ENCODE measurements at places on chromosomes 2 and 18.
A peak's percentile ranks its signal among the peaks of the same experiment; 100 is the strongest.

DNA sequence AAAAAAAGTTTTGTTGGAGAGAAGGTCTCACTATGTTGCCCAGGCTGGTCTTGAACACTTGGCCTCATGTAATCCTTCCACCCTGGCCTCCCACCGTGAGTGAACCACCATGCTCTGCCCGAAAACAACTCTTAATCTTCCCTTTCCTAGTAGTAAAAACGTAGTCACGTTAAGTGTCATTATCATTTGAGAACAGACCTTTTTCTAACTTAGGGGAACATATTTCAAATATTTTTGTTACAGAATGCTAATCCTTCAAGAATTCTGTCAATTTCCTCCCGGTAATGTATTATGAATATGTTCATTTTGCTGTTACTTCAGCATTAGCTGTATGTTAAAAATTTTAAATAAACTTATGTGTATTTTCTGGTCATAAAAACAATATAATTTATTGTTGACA lies 49.7 kb downstream of the MTA3 start:
- no peak for DNase-seq

- no peak for DNase-seq
These were observed 28.0 kb downstream of the CNGA3 start for GRCh38 chr2:98374286-98374685.

GRCh38 chr2:84882775-84883550 lies 2.1 kb upstream of the TRABD2A start:
- DNase-seq, result no peak

DNA sequence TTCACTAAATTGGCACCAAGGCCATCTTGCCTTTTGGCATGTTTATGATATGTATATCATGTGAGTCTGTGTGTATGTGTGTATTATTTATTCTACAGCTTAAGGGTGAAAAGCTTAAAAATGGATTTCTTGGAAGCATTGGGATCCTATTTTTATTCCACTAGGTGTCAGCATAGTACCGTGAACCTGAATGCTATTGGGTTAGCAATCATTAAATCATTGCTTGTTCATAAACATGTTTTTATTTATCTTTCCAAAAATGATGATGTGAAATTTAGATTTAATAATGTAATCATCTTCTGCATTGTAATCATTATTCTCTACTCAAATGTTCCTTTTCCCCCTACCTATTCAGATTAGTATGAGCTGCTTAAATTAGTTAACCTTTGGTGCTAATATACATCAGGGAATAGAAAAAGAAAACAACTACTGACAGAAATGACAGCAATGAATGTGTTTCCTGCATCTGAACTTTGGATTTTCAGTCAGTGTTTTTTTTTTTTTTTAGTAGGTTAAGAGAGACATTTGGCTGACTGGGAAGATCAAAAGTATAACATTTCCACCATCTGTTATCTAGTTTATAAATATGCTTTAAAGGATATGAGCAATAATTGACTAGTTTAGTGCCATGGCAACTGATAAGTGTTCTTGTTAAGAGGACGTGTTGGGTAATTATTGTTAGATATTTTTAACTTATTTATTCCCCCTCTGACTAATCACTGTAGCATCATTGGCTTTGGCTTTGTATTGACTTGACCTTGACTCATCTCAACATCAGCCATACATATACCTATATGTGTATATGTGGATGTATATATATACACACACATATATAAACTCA lies 14.1 kb upstream of the ZSWIM2 start:
- DNase-seq, result peak; percentile 16

- peak; percentile 25 for DNase-seq
These were observed 231.5 kb downstream of the PTH2R start for GRCh38 chr2:208638059-208638458.

DNA sequence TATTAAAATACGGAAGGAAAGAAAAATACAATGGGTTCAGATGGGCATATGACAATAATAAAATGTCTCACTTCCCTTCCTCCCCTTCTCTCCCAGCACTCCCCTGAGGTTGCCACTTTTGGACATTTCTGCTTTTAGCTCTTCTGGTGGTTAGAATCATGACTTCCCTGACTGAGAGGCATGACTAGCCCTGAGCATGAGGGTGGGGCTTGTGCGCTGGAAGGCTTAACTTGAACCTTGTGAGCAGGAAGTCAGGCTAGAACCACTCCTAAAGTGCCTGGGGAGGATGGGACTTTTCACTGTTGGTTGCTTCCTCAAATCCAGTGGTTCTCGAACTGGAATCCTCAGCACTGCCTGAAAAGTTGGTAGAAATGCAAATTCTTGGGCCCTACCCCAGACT lies 19.7 kb upstream of the ARHGAP25 start:
- no peak for DNase-seq

- DNase-seq, result no peak
These were observed 173.0 kb downstream of the HDAC4 start for GRCh38 chr2:239227661-239228371.

DNA sequence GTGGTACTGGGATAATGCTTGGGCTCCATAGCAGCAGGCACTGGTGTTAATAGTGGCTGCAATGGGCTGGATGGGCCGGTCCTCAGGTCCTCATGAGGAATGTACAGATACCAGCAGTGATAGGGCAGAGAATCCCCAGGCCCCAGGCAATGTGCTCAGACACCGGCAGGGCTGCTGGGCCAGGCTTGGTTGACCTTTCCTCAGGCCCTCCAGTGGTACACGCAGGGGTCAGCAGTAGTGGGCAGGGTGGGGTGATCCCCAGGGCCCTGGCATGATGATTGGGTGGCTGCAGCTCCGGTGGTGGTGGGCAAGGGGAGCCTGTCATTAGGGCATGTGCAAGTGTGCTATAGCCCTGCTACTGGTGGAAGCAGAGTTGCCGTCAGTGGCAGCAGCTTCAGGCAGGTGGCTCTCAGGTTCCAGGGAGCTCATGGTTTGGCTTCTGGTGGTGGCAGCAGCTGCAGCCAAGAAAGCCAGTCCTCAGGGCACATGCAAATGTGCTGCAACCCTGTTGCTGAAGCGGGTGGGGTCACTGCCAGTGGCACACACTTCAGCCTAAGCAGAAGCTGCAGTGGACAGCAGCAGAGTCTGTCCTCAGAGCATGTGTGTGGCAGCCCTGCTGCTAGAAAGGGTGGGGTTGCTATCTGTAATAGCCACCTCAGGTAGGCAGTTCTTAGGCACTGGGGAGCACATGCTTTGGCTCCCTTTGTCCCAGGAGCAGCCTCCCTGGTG lies 56.8 kb downstream of the CCNT2 start:
- DNase-seq, result no peak

- no peak for DNase-seq
These were observed 62.1 kb downstream of the C18orf63 start for GRCh38 chr18:74377776-74378175.

GRCh38 chr2:159960414-159960813 lies 102.0 kb downstream of the PLA2R1 start:
- DNase-seq, result no peak

DNA sequence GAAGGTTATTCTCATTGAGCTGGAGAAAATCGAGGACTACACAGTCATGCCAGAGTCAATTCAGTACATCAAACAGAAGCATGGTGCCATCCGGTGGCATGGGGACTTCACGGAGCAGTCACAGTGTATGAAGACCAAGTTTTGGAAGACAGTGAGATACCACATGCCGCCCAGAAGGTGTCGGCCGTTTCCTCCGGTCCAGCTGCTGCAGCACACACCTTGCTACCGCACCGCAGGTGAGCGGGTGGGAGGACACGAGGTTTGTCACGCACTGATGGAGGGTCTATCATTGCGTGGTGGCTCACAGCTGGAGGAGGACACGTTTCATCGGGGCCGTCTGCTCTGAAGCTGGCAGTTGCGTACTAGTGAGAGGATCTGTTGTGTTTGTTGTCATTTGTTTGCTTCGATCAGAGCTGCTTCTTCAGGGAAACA lies 48.2 kb downstream of the IL1RL2 start:
- DNase-seq, result no peak

GRCh38 chr2:234308813-234309195 lies 188.1 kb downstream of the ARL4C start:
- no peak for DNase-seq

DNA sequence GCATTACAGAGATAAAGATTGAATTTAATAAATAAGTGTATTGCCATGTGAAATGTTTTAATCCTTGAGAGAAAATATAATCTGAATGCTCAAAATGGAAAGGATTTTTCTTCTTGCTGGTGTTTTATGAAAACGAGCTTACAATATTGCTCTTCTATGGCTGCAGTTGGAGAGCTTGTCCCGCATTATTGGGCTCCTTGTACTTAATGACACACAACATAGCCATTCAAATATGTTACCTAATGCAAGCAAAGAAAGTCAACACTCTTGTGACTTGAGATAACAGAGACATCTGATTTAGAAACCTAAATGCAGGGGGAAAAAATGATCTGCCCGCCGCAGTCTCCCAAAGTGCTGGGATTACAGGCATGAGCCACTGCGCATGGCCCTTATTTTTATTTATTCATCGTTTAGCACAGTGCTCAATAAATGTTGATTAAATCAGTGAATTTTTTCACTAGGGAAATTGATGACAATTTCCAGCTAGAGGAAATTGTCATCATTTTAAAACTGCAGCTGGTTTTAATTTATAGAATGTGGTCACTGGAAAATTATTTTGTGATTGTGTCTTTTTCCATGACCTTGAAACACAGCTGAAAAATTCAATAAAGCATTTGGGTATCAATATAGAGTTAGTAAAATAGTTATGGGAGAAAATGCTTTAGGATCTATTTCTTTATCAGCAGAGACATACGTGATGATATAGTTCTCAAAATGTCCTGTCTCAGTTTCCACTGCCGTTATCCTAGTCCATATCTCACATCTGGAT lies 2.4 kb upstream of the PRKD3 start:
- DNase-seq, result no peak

DNA sequence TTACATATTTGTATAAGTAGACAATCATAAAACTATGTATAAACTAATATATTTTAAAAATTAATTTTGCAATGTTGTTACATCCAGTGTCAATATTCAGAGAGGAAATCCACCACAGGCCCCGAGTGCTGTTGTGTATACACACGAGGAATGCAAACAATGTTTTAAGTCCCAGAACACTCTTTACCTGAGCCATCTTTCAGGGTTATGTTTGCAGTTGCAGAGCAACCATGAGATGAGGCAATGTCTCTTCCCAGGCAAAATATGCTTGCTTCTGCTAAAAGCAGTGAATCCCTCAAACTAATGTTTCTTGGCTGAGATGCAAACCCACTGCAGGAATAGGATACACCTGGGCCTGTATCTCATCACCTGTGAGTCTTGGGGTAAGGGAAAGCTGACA lies 91.3 kb downstream of the ASXL2 start:
- no peak for DNase-seq

GRCh38 chr2:160474891-160475787 lies 18.5 kb downstream of the RBMS1 start:
- DNase-seq, result no peak

GRCh38 chr18:12003894-12004293 lies 22.6 kb downstream of the IMPA2 start:
- no peak for DNase-seq

- DNase-seq, result no peak
These were observed 69.0 kb downstream of the CTAGE1 start for GRCh38 chr18:22348521-22349316.

GRCh38 chr2:119062179-119062578 lies 96.4 kb downstream of the C1QL2 start:
- no peak for DNase-seq

- no peak for DNase-seq
These were observed 67.5 kb upstream of the MBOAT2 start for GRCh38 chr2:9071032-9071431.

- no peak for DNase-seq
These were observed 683.6 kb downstream of the CNTNAP5 start for GRCh38 chr2:124708661-124709060.

DNA sequence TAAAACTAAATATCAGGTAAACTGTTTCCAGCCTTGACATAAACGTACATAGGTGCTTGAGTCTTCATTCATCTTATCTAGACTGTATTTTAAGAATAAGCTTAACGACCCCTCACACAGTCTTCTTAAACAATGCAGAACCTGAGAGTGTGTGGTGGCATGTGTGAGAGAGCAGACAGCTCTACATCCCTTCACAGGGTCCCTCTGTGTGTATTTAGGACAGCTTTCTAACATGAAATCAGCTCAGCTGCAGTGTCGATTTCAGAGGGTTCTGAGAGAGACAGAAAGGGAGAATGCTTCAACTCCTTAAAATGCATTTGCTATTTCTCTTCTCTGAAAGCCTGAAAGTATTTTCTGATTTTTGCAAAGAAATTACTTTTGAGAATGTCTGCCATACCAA lies 185.2 kb downstream of the GRB14 start:
- no peak for DNase-seq

DNA sequence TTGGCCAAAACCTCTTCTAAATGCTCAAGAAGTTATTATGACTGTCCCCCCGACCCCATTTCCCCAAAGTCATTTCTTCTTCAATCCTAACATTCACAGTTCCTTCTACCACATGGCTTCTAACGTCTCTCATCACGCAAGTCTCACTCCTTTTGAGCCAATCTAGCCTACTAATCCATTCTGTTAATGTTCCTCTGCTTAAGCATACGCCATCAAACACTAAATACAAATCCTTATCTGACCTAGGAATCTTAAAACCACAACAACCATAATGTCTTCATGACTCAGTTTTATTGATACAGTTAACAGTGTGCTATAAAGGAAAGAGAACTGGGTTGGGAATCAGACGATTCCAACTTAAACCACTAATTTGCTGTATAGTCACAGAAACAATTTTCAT lies 23.9 kb downstream of the HNRNPLL start:
- no peak for DNase-seq

- DNase-seq, result no peak
These were observed 87.2 kb downstream of the KCTD18 start for GRCh38 chr2:200422532-200423261.

DNA sequence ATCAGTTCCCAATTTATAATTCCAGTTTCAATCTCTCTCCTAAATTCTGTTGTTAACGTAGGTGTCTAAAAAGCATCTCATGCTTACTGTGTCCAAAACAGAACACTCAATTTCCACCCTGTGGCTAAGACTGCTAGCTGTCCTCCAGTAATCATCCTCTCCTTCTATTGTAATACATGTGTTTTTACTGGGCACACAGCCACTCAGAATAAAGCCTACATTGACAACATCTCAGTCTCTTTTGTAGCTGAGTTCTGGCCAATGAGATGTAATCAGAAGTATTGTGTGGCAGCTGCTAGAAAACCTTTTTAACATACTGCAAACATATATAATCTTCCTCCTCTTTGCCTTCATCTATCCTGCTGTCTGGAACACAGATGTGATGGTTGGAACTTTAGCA lies 29.4 kb upstream of the TSPYL6 start:
- DNase-seq, result no peak
